Putamen (tissue), 1 donor: ENCODE measurements at places on chromosomes 13 and 19.
A peak's percentile ranks its signal among the peaks of the same experiment; 100 is the strongest.

DNA sequence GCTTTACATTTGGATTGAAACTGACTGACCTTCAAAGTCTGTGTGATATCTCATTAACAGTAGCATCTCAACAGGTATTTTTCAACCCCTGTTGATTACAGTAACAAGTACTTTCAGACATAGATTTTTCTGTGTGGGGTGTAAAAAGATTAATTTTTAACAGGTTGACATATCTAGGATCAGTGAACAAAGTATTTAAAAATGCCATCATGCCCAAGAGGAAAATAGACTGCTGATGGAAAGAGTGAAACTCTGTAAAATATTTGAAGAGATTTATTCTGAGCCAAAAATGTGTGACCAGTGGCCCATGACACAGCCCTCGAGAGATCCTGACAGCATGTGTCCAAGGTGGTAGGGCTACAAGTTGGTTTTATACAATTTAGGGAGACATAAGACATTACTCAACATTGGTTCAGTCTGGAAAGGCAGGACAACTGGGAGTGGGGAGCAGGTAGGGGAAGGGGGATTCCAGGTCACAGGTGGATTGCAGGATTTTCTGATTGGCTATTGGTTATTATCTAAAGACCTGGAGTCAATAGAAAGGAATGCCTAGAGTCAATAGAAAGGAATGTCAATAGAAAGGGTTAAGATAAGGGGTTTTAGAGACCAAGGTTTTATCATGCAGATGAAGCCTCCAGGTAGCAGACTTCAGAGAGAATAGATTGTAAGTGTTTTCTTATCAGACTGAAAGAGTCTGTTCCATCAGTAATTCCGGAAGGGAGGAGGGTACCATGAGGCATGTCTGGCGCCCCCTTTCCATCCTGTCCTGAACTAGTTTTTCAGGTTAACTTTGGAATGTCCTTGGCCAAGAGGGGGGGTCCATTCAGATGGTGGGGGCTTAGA, 29.1 kb downstream of the TNFRSF19 start:
- DNase-seq = no peak

- no peak for DNase-seq
Observed at GRCh38 chr19:7622933-7623685, 6.2 kb downstream of the XAB2 start.

- DNase-seq = no peak
Observed at GRCh38 chr19:28445826-28446225, 767.1 kb downstream of the UQCRFS1 start.

- no peak for DNase-seq
Observed at GRCh38 chr19:43439032-43439708, 24.5 kb downstream of the TEX101 start.

DNA sequence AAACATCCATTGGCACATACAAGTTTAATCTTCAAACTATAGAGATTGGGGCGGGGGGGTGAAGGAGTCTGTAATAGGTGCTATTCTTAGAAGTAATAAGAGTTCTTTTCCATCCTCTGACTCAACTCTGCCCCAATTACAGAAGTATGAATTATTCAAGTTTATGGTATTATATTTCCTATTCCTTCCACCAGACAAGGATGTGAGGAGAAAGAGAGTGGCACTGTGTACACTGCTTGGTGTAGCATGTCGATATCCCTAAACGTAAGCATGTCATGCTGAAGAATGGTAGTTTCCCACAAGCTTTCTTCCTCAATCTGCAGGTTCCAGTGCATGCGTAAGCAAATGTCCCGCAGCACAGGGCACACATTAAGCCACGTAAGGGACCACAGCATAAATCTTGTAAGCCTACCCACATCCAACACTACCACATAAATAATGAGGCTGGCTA, 14.1 kb downstream of the BRD4 start:
- DNase-seq = no peak

GRCh38 chr13:91145571-91146205, 201.8 kb upstream of the MIR17HG start:
- DNase-seq = no peak

DNA sequence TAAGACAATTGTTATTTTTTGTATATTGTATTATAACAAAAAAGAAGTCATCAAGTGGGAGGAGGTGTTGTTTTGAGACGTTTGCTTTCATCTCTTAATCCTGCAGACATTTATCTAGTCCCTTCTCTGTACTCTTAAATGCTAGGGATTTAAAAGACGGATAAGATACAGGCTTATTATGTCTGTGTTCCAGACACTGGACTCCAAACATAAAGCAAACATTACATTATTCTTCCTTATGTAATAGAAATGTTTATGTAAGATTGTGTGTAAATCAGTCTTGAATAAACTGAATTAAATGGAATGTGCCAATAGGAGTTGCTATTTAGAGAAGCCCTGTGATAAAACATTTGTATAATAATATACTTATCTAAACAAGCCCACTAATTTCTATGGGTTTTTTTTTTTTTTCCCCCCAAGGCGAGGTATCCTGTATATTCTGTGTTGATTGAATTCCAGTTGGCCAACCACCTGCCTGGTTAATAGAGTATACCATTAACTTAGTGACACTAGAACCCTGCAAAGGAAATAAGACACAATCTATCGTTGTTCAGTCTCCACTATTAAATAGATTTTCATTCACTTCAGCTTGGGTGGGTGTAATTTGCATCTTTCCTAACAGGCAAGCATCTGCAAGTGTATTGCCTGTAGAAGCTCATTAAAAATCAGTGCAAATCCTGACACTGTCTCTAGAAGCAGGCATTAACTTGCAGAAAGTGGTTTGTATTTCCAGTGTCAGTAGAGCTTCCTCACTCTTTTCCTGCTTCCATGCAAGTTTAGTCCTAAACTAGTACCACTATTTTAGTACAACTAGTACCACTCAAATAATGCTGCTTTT, 69.0 kb downstream of the LRCH1 start:
- no peak for DNase-seq

DNA sequence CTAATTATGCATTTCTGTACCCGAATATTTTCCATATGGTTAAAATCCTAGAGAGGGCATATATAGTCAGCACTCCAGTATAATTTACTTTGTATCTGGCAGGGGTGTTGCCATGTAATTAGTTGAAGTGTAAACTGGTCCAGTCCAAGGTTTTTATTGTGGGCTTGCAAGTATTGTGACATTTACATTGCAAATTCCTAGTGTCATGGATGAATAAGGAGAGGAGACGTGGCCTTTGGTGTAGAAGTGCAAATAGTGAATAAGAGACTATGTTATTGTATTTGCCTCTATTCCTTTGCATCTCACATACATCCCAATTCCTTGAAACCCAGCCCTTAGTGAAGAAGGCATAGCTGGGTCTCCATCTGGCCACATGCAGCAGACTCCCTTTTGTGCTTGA, 330.6 kb downstream of the ATP8A2 start:
- DNase-seq = no peak

GRCh38 chr13:110536006-110536693, 25.4 kb downstream of the RAB20 start:
- peak; percentile 39 for DNase-seq

DNA sequence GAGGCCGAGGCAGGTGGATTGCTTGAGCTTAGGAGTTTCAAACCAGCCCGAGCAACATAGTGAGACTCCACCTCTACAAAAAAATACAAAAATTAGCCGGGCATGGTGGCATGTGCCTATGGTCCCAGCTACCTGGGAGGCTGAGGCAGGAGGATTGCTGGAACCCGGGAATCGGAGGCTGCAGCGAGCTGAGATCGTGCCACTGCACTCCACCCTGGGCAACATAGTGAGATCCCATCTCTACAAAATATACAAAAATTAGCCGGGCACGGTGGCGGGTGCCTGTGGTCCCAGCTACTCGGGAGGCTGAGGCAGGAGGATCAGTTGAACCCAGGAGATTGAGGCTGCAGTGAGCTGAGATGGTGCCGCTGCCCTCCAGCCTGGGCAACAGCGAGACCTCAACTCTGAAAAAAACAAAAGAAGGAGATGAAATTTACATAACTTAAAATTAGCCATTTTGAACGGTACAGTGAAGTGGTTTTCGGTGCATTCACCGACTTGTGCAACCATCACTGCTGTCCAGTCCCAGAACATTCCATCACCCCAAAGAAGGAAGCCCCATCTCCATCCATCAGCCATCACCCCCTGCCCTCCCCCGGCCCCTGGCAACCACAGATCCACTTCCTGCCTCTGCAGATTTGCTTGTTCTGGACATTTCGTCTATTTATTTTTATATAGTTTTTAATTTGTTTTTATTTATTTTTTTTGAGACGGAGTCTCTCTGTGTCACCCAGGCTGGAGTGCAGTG, 1.6 kb upstream of the AZU1 start:
- no peak for DNase-seq

GRCh38 chr13:44351505-44351854, 22.1 kb upstream of the SERP2 start:
- DNase-seq = no peak

DNA sequence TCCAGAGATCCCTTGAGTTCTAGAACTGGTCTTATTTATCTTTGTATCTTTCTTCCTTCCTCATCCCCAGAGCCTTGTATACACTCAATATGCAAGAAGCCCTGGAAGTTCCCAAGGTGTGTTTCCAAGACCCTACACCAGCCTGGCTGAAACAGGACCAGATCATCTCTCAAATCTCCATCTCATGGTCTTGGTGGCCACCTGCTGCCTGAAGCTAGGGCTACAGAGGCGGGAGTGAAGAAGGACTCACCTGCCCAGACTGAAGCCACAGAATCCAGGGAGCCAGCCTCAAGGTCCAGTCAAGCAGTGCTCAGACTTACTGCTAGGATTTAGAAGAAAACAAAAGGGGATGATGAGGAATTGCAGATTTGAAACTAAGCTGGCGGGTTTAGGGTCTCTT, 6.1 kb upstream of the CYSLTR2 start:
- no peak for DNase-seq

- DNase-seq = no peak
Observed at GRCh38 chr13:99346335-99347042, 39.3 kb upstream of the GPR183 start.

- DNase-seq = no peak
Observed at GRCh38 chr13:60162096-60162495, 1.6 kb downstream of the DIAPH3 start.

GRCh38 chr13:28159057-28159456, 20.7 kb downstream of the PAN3 start:
- no peak for DNase-seq

DNA sequence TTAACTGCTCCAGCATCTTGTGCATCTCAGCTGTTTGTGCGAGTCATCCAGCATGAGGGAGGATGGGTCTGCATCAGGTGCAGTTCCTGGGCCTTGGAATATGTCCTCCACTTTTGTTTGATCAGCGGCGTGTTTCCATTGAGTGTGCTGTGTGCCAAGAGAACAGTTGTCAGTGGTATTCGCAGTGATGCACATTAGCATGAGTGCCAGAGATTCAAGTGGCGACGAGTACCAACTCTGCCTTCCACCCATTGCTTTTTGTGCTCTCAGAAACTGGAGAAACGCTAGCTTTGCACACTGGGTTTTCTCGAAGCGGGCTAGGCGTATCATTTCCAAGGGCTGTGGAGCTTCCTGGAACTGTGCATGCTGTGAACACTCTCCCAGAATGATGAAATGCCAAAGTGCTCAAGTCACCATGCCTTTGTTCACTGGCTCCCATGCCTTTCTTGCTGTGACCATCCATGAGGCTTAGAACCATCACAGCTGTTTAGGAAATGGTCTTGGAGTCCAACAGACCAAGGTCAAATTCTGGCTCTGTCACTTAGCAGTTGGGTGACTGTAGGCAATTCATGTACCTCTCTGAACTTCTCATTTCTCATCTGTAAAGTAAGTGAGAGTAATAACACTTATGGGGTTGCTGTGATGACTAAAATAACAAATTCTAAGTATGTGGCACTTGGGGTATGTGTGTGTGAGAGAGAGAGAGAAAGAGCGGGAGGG, 18.4 kb downstream of the LRCH1 start:
- DNase-seq = no peak

- DNase-seq = no peak
Observed at GRCh38 chr13:92807966-92808365, 418.6 kb upstream of the GPC6 start.

GRCh38 chr13:33259296-33259695, 26.3 kb downstream of the STARD13 start:
- no peak for DNase-seq

- DNase-seq = no peak
Observed at GRCh38 chr19:36252047-36252446, 37.1 kb downstream of the ZNF146 start.

DNA sequence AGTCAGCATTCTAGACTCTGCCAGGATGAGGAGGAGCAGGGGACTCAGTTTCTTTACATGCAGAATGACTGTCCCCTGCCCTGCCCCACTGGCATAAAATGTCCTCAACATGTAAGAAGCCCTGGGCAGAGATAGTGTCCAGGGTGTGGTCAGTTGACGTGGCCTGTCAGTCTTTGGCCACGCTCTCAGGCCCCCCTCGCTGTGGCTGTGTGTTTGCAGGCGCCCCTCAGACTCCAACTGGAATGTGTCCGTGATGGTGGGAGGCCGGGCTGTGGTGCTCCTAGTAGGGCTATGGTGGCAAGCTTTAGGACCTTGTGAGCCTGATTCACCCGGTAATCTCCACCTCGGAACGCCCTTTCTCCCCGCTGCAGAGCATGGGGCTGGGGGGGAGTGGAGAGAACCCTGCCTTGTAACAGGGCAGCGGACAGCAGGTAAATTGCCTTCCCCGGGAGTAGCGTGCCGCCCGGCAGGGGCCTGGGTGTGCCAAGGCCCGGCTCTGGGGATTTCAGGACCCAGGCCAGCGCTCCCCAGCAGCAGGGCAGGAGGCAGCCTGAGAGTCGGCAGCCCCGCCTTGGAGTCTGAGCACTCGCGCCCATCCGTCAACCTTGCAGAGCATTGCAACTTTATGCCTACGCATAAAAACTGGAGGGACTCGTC, 62.3 kb downstream of the CHST8 start:
- no peak for DNase-seq
